ENCODE measurements at places on chromosomes 1 and 21.

DNA sequence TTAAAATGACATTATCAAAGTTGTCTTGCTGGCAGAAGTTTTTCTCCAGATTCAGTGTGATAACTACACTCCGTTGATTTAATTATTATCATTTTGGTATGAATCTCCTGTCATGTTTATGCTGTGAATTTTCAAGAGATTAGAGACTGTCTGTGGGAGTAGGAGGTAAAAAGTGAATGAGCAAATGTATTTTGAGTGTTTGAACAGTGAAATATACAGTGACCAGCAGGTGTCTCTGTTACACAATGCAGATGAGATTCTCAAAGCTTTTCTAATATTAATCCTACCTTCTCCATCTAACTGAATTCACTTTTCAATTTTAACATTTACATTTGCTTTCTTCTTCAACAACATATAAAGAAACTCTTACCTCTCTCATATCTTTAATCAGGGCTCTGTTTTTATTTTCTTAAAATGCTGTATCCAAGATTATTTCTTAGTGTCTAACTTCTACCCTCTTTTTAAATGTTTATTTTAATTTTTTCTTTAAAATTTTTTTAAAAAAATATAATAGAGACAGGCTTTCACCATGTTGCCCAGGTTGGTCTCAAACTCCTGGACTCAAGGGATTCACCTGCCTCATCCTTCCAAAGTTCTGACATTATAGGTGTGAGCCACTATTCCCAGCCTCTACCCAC, 20.9 kb upstream of the HSPA13 start:
- no peaks in the 10 kb centered on the region for H3K27me3 ChIP-seq
- no peaks in the 10 kb centered on the region for H3K36me3 ChIP-seq
- no peaks in the 10 kb centered on the region for H3K4me1 ChIP-seq
- H3K4me3 ChIP-seq, result no peak overlapping the region
- no peak for DNase-seq

- peak overlapping the region; percentile 75 for H3K27ac ChIP-seq
- peaks cover 2% of the 10 kb centered on the region for H3K36me3 ChIP-seq
- peaks cover 27% of the 10 kb centered on the region for H3K4me1 ChIP-seq
- DNase-seq, result peak; percentile 48
- peaks cover 4% of the 10 kb centered on the region for H3K27me3 ChIP-seq
These were observed 402.5 kb downstream of the PTPRC start for GRCh38 chr1:199041173-199041914.

DNA sequence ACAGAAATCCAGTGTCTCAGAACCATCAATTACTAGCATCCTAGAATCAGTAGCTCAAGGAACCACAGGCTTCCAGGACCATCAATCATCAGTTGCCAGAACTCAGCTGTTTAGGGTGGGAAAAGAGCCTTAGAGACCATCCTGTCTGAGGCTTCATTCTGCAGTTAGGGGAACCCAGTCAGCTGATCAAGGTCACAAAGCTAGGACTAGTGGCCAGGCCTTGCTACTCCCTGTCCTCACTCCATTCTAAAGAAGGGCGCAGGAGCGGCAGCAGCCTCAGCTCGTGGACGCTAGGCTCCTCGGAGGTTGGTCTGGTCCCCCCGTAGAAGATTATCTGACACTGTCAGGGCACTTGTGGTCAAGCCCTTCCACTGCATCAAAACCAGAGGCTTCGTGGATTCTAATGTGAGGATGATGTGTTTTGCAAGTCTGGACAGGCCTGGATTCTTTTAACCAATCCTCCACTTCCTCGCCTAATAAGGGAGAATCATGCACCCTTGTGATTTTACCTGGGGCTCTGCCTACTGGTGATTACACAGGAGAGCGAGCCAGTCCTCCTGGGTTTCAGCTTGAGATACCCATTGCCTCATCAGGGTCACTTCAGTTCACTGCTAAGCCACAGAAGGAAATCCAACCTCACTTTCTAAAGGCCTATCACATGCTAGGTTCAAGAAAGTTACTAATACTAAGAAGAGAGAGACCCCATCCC, 41.7 kb upstream of the IFFO2 start:
- no peaks in the 10 kb centered on the region for H3K27me3 ChIP-seq
- H3K36me3 ChIP-seq, result peaks cover 11% of the 10 kb centered on the region
- H3K27ac ChIP-seq, result no peak overlapping the region
- H3K4me3 ChIP-seq, result no peak overlapping the region

- no peak for DNase-seq
- no peaks in the 10 kb centered on the region for H3K27me3 ChIP-seq
- no peak overlapping the region for H3K27ac ChIP-seq
- no peak overlapping the region for H3K4me3 ChIP-seq
- peaks cover 56% of the 10 kb centered on the region for H3K4me1 ChIP-seq
- H3K36me3 ChIP-seq, result peaks cover 21% of the 10 kb centered on the region
These were observed 14.7 kb downstream of the RNF2 start for GRCh38 chr1:185059950-185060571.

DNA sequence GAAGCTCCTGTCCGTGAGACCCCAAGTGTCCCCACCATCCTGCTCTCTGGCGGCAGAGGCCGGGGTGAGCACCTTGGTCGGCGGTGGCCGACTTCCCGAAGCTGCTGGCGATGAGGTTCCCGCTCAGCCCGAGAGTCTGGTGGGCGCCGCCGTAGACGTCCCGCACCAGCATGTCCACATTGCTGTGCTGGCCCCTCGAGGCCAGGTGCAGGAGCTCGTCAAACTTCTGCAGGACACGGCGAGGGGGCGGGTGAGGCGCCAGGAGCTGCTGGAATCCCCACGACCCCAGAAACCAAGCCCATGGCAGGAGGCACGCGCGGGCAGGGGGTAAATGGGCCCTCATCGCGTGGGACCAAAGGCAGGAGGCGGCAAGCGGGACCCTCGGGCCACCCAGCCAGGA, 6.7 kb downstream of the PANK4 start:
- peaks cover 26% of the 10 kb centered on the region for H3K36me3 ChIP-seq
- H3K27ac ChIP-seq, result no peak overlapping the region
- no peak overlapping the region for H3K4me3 ChIP-seq
- H3K4me1 ChIP-seq, result peaks cover 25% of the 10 kb centered on the region
- no peak for DNase-seq

DNA sequence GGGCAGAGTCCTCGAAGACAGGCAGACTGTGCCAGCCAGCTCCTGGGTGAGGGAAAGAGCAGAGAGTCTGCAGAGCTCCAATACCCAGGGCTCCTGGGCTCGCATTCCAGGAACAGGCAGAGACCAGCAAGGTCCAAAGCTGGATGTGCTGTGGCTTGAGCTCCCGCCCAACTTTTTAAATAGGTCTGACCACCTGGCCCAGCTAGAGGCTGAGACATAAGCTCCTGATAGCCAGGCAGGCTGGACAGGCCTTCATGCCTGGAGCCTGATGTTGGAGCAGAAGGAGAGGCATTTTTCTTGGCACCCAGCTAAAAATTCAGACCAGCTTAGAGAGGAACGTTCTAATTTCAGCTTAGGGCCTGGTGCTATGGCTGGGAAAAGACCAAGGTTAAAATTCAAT, 178.4 kb upstream of the TMEM51 start:
- peaks cover 2% of the 10 kb centered on the region for H3K27me3 ChIP-seq
- no peak overlapping the region for H3K4me3 ChIP-seq
- no peak overlapping the region for H3K27ac ChIP-seq

DNA sequence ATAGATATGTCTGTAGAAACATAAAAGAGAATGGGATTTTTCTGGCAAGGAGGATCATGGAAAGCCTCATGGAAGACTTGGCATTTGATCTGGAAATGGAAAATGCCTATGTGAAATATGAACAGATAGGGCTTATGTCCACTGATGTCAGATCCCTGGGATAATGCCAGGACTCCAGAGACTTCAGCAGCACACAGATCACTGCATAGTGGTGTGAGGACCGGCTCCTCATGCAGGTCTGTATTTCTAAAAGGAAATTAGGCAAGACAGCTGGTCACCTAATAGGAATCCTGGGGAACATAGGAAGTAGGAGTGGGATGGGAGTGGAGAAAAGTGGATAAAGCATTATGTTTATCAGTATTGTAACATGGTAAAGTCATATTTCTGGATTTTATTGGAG, 56.8 kb upstream of the IPO9 start:
- H3K27me3 ChIP-seq, result peaks cover 4% of the 10 kb centered on the region
- peaks cover 2% of the 10 kb centered on the region for H3K36me3 ChIP-seq
- no peaks in the 10 kb centered on the region for H3K4me1 ChIP-seq
- no peak overlapping the region for H3K27ac ChIP-seq
- H3K4me3 ChIP-seq, result no peak overlapping the region

- no peak overlapping the region for H3K4me3 ChIP-seq
- H3K4me1 ChIP-seq, result peaks cover 13% of the 10 kb centered on the region
- H3K27ac ChIP-seq, result no peak overlapping the region
- H3K27me3 ChIP-seq, result peaks cover 62% of the 10 kb centered on the region
- DNase-seq, result no peak
- H3K36me3 ChIP-seq, result no peaks in the 10 kb centered on the region
These were observed 3.3 kb downstream of the SOX13 start for GRCh38 chr1:204075890-204076846.

GRCh38 chr1:32393832-32394140, 455 bp downstream of the BSDC1 start:
- peak overlapping the region; percentile 96 for H3K27ac ChIP-seq
- H3K4me3 ChIP-seq, result peak overlapping the region; percentile 82
- H3K4me1 ChIP-seq, result peaks cover 19% of the 10 kb centered on the region

- no peaks in the 10 kb centered on the region for H3K27me3 ChIP-seq
- H3K4me3 ChIP-seq, result no peak overlapping the region
- H3K27ac ChIP-seq, result no peak overlapping the region
- H3K36me3 ChIP-seq, result peaks cover 3% of the 10 kb centered on the region
- no peak for DNase-seq
These were observed 28.1 kb downstream of the TMEM50B start for GRCh38 chr21:33451634-33452071.
